ENCODE measurements at places on chromosomes 7 and 10. TPM values are rescaled to one million over a fixed set of nuclear protein-coding genes. Genes with fewer than 3 reads are reported as not detected.

- no peak for DNase-seq
Observed at GRCh38 chr7:89731751-89732445, 422.4 kb upstream of the STEAP1 start.

The SYT15 gene
- 0.39 TPM for total RNA-seq

DNA sequence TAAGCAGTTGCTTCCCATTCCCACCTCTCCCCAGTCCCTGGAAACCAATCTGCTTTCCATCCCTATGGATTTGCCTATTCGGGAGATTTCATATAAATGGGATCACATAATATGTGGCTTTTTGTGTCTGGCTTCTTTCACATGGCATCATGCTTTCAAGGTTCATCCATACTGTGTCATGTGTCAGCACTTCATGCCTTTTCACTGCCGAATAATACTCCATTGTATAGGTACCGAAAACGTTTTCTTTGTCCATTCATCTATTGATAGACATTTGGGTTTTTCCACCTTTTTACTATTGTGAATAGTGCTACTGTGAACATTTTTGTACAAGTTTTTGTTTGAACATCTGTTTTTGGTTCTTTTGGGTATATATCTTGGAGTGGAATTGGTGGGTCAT, 12.5 kb downstream of the RBM20 start:
- no peak for DNase-seq

DNA sequence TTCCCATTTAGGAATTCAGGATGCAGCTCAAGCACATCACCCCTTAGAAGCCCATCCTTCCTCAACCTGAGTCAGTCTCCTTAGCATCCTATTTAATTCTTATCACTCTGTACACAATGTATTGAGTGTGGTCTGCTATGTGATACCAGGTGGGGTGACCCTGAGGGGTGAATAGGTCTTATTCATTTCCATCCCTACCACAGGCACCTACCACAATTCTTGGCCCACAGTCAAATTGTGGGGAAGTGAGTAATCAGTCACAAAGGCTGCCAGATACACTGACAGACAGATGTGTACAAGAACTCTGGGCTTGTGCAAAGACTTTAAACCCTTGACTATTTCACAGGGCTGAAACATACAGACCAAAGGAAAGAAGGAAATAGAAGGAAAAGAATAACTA, 560.5 kb downstream of the PARD3 start:
- DNase-seq = peak; percentile 91

DNA sequence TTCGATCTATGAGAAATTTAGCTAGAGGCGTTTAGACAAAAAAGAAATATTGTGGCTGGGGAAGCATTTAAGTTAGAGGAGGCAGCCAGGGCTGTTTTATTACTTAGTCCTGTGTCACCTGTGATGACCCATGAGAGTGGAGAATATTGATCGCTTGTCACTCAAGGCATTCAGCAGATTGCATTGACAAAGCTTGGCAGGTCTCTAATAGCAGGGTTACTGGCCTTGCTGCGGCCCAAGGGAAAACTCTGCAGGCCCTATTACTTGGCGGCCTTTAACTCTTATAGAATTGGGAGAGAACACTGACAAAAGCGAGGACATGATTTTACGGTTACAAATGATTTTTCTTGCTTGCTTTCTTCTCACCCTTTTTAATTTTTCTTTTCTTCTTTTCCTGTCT, 473.5 kb downstream of the AUTS2 start:
- no peak for DNase-seq

GRCh38 chr7:77474756-77475155, 58.6 kb upstream of the GSAP start:
- DNase-seq = no peak

The CCL26 gene
- not detected for total RNA-seq

DNA sequence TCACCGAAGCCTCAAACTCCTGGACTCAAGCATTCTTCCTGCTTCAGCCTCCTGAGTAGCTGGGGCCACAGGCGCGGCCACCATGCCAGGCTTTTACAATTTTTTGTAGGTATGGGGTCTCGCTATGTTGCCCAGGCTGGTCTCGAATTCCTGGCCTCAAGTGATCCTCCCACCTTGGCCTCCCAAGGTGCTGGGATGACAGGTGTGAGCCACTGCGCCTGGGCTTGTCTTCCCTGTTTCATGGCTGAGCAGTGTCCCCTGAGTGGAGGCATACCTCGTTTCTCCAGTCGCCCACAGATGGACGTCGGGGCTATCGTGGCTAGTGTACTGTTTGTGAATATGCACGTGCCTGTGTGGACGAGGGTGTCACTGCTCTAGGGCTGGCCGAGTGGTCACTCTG, 11.3 kb downstream of the INPP5A start:
- DNase-seq = no peak

The TMEM270 gene
- not detected for total RNA-seq

All from dermis microvascular lymphatic vessel endothelial cell (primary cell).